ENCODE measurements at places on chromosomes 7 and 10.

DNA sequence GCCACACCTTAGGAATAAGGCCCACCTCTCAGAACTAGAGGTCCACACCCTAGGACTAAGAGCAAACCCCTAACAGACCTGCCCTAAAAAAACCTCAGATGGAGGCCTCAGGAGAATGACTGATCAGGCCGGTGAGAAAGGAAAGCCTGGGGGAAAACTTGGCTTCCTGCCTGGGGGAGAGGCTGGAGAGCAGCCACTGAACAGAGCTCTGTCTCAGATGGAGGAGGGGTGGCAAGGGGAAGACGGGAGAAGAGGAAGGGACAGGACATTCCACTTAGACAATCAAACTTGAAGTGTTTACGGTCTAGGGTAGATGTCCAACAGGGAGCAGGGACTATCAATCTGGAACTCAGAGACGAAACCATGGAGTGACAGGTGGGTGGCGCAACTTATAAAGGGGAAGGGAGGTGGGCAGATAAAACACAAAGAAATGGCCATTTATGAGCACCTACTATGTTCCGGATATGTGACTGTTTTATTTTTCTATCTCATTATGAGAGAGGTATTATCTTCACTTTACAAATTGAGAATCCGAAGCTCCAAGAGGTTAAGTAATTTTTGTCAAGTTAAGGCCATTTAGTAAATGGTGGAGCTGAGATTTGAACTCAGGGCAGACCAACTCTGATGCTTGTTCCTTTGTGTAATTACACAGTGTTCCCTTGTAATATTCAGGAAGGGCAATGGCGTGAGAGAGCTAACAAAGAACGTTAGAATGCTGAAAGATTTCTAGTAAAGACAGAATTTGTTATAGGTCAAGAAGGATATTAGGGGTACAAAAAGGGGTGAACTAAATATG lies 82.6 kb downstream of the DNMBP start:
- H3K36me3 ChIP-seq: no peaks in the 10 kb centered on the region
- H3K4me3 ChIP-seq: peak overlapping the region; percentile 57
- no peaks in the 10 kb centered on the region for H3K27me3 ChIP-seq

DNA sequence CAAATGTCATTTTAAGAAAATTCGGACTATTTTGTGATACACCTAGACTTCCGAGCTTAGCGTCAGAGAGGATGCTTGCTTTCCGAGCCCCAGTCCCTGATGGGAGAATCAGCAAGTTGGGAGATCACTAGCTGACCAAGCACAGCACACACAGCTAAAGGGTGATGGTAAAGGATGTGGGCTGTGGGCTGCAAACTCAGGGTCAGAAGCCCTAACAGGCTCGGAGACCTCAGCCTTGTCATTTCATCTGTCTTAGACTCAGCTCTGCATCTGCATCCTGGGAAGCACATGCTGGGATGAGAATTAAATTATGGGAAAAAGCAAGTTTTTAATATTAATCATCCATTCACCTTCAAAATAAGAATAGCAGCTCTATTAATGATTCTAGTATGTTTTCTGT lies 3.3 kb downstream of the CUBN start:
- H3K36me3 ChIP-seq: no peaks in the 10 kb centered on the region
- H3K27me3 ChIP-seq: no peaks in the 10 kb centered on the region
- no peak overlapping the region for H3K27ac ChIP-seq
- peaks cover 2% of the 10 kb centered on the region for H3K4me1 ChIP-seq

DNA sequence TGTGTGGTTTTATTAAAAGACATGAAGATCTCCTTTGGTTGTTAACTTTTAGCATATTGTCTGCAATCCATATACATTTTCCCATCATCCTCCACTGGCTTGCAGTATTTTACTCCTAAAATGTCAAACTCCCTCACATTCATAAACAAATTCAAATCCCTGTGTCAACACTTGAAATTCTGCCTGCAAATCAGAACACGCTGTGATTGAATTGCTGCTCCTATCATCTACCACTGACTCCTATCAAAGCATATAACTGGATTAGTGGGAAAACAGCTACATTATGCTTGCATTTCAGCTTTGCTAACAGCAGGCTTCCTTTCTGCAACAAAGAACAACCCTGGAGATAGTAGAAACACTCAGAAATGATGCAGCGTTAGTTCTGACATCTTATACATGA lies 281.8 kb upstream of the HGF start:
- no peaks in the 10 kb centered on the region for H3K4me1 ChIP-seq
- H3K27ac ChIP-seq: no peak overlapping the region
- no peak overlapping the region for H3K4me3 ChIP-seq

DNA sequence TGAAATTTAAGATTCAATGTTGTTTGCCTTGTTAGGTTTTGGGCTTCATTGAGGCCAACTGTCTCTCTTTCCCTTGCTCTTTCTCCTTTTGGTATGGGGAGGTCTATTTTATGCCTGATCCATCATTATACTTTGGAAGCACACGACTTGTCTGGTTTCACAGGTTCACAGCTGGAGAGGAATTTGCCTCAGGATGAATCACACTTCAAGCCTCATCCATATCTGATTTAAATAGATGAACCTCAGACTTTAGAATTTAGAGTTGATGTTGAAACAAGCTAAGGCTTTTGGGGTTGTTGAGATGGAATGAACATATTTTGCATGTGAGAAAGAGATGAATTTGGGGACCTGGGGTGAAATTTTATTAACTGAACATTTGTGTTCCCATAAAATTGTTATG lies 150.5 kb upstream of the IGFBP3 start:
- no peak overlapping the region for H3K27ac ChIP-seq
- no peaks in the 10 kb centered on the region for H3K4me1 ChIP-seq
- no peaks in the 10 kb centered on the region for H3K27me3 ChIP-seq
- no peak overlapping the region for H3K4me3 ChIP-seq
- H3K36me3 ChIP-seq: no peaks in the 10 kb centered on the region

- no peak overlapping the region for H3K4me3 ChIP-seq
- no peak for DNase-seq
- H3K27ac ChIP-seq: no peak overlapping the region
- H3K27me3 ChIP-seq: no peaks in the 10 kb centered on the region
- H3K36me3 ChIP-seq: no peaks in the 10 kb centered on the region
Measured at GRCh38 chr7:44858161-44858560, 10.3 kb upstream of the H2AZ2 start.

GRCh38 chr10:554182-554848 lies 135.2 kb downstream of the DIP2C start:
- H3K4me3 ChIP-seq: no peak overlapping the region
- no peaks in the 10 kb centered on the region for H3K36me3 ChIP-seq
- no peak for DNase-seq
- H3K27ac ChIP-seq: no peak overlapping the region
- no peaks in the 10 kb centered on the region for H3K4me1 ChIP-seq

GRCh38 chr7:140196361-140197217 lies 19.8 kb upstream of the KDM7A start:
- DNase-seq: no peak
- no peak overlapping the region for H3K27ac ChIP-seq
- no peak overlapping the region for H3K4me3 ChIP-seq
- no peaks in the 10 kb centered on the region for H3K4me1 ChIP-seq
- H3K36me3 ChIP-seq: no peaks in the 10 kb centered on the region

All from small intestine (tissue), 16 donors.